Upper lobe of left lung (tissue), 6 donors: ENCODE measurements at places on chromosomes 6 and 20.

DNA sequence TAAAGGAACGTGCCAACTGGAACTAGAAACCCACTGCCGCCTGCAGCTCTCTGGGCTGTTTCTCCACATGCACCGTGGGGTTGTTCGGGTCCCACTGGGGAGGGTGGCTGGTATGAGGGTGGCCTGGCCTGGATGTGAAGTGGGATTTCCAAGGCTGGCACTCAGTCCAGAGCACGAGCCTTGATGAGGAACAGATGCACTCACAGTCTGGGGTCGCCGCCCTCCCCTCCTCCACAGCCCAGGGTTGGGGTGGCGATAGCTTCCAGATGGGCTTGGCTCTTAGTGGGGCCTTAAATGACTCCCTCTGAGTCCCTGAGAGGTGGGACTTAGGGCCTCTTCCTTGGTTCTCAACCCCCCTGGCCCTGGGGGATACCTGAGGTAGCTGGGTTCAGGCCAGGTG lies 30.7 kb upstream of the ANGPT4 start:
- DNase-seq: no peak

GRCh38 chr6:128997880-128998279 lies 114.9 kb downstream of the LAMA2 start:
- no peak for DNase-seq

DNA sequence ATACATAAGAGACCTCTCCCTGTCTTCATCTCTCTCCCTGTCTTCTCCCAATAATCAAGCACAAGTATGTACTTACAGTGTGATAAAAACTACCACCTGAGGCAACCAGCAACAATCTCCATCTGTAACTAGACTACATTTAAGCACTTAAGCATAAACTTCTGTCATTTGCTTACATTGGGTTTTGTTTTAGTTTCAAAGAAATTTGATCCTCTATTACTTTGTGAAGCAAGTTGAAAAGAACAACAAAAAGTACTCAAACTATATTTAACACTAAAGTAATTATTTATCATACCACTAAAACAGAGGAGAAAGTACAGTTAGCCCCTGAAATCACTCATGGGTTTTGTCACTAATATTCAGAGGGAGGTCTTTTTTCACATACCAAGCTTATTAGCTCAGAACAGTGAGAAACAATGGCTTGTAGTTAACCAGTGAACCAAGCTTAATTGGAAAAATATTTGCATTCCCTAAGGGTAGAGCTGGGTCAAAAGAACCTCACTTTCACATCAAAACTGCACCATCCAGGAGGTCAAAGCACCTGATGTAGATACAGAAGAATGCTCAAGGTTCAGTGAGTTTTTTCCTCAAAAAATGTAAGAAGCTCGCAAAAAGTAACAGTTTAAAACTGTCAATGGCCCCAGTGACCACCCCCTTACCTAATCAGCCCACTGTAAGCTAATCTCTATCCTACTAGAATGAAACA lies 34.1 kb downstream of the DCDC2 start:
- DNase-seq: no peak

GRCh38 chr6:6676910-6677441 lies 88.5 kb downstream of the LY86 start:
- no peak for DNase-seq

DNA sequence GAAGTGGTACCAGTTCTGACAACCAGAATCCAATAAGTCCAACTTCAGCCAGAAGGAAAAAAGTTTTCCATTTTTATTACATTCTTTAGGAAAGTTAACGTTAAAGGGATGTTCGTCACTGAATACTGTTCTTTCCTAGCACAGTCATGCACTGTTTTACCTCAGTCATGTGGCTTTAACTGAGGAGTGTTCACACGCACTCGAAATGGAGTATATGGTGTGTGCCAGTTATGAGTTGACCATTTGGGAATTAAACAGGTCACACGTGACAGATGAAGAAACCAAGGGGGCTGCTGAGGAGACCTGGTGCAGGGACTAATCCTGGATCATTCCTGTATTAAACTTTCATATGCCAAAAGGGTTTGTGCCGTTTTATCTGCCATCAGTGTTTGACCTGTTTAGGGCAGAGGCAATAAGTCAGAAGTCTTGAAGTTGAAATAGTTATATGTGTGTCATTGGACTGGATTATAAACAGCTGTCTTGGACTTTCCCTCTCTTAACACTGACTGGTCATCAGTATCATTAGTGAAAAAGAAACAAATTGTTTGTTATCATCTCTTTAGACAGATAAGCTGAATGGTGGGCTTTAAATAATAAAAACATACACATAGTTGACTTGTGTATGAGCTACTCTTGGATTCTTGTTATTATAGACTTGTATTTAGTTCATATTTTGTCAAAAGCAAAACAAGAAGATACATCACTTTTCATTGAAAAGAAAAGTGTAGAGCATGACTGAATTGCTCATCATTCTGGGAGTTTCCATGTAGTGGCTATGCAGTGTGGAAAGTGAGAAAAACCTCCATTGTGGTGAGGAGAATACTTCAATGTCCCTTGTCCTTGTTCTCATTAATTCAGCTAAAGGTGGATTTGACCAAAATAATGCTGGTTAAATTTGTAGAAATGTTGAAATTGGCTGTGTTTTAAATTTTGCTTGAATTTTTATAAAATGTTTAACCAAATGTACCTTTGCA lies 123.5 kb upstream of the SAMD5 start:
- DNase-seq: no peak
